ENCODE measurements at places on chromosomes 2 and 18. TPM values are rescaled to one million over a fixed set of nuclear protein-coding genes. Genes with fewer than 3 reads are reported as not detected.

FAM124B gene
- total RNA-seq, result 12.5 TPM

CXCR1 gene
- total RNA-seq, result 0.52 TPM

MSTN gene
- 18.8 TPM for total RNA-seq

CAPN14 gene
- total RNA-seq, result not detected

CENPA gene
- total RNA-seq, result 2.6 TPM

COLEC11 gene
- total RNA-seq, result not detected

MC2R gene
- total RNA-seq, result not detected

CDKL4 gene
- 4.2 TPM for total RNA-seq

COL6A3 gene
- 365 TPM for total RNA-seq

CNDP1 gene
- total RNA-seq, result not detected

Data from skeletal muscle tissue (tissue), 5 donors.